NCI-H774 (cell line): ENCODE measurements at places on chromosomes 3 and 15.

DNA sequence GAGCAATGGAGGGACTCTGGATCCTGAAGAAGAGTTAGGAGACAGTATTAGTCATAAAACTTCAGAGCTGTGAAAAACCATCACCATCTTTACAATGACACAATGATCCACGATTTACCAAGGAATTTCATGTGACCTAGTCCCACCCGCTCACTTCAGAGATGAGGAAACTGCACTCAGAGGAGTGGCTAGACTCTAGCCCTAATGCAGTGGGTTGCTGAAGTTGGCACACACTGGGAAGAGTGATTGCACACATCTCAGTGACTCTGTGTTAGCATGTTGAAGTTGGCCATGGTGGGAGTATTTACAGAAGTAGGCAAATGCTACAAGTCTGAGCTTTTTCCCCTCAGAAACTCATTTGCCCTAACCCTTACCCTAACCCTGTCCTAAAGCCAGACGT is 35.2 kb upstream of the SPATA12 start:
- DNase-seq, result no peak

- DNase-seq, result no peak
These were observed 889.8 kb upstream of the NR2F2 start for GRCh38 chr15:95440712-95441111.

DNA sequence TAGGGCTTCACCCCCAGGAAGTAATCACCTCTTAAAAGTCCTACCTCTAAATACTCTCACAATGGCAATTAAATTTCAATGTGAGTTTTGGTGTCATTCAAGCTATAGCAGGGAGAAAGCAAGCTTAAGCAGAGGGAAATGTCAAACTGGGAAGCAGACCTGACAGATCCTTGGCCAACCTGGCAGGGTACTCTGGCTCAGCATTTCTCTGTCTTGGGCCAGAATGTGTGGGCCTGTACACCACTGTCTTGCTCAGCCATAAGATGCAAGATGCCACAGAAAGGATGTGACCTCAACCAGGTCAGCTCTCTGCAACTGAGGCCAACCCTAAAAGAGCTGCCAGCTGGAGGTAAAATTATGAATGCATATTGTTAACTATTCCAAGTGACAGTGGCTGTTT is 130.6 kb upstream of the CMC1 start:
- DNase-seq, result no peak

- peak; percentile 59 for DNase-seq
These were observed 13.4 kb upstream of the FAM98B start for GRCh38 chr15:38440353-38441129.

- no peak for DNase-seq
These were observed 238.5 kb upstream of the KCNMB2 start for GRCh38 chr3:178297740-178298139.

- DNase-seq, result no peak
These were observed 65.6 kb downstream of the ABTB1 start for GRCh38 chr3:127738192-127738840.

DNA sequence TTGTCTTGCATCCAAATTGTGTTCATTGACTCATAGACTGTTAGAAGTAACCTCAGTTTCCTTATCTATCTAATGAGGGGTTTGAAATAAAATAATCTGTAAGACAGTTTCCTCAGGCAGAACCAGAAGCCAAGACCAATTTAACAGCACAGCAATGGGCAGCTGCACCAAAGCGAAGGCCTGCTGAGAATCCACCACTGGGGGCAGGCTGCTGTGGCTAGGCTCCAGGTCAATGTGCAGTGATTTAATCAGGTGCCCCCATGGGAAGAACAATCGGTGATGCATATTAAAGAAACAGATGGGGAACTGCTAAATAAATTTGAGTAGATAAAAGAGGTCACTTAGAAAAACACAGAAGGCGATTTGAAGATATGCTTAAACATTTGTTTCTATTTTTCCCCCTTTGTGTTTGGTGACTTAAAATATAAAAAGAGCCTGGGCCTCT is 28.0 kb upstream of the TMOD3 start:
- no peak for DNase-seq

DNA sequence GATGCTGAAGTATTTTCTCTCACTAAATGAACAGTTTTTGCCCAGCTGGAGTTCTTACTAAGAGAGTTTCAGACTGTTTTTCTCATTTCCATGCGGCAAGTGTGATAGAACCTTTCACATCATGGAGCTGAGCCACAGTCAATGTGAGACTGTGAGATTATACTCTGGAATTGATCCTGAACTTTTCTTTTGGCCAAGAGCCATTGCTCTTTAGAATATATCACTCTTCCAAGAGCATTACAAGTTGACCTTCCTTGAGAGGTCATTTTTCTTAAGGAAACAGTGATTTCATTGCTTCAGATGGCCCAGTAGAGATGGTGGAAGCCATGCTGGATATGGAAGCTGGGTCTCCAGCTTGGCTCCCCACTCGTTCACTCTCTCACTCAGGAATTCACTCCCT is 212.9 kb upstream of the UMPS start:
- DNase-seq, result no peak

DNA sequence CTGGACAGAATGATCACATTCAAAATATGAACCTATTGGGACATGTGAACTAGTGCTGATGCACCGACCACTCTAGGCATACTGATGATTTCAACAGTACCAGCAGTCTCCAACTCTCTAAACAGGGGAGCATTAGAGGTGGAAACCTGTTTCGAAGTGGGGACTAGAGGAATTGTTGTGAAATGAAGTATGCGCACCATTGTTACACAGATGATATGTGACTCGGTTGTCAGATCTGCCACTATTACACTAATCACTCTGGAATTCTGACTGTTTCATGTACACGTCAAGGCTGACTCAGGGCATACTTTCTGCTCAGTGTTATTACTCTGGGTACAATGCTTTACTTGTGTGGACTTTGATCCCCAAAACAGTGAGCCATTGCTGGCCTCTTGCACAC is 198.2 kb upstream of the UBE2E2 start:
- DNase-seq, result no peak

DNA sequence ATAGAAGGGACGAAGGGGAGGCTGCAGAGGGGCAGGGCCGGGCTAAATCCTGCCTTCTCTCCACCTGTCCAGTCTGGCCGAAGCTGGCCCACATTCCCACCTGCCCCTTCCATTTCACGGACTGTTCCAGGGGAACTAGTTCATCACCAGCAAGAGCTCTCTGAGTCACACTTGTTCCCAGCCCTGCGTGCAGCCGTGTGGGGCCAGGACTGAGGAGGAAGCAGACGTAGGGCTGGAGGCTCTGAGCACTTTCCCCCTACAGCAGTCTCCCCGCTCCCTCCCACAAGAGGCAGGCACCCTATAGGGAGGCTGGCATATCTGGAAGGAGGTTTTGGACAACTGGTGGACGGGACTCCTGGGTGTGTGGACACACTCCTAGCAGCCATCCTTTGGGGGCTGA is 3.0 kb downstream of the ITIH4 start:
- no peak for DNase-seq

- no peak for DNase-seq
These were observed 18.6 kb downstream of the NDUFB4 start for GRCh38 chr3:120614765-120615164.
